ENCODE measurements at places on chromosomes 3 and 15.

DNA sequence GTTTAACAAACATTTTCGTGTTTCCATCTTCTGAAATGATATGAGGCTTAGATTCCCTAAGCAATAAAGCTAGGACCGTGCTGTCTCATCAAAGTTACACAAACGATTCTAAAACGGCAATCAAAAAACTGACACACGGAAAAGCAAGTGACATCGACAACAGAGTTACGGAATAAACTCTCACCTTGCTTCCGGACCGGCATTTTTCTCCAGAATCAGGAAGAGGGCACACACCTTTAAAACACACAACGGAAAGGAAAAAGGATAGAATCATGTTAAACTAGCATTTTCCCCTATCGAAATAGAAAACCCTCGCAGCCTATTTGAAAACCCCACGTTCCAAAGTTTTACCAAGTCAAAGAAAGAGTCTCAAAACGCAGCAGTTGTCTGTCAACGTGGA, 1.4 kb downstream of the DLG1 start:
- no peak for DNase-seq

- DNase-seq = no peak
Observed at GRCh38 chr3:106447723-106448301, 579.0 kb upstream of the CBLB start.

DNA sequence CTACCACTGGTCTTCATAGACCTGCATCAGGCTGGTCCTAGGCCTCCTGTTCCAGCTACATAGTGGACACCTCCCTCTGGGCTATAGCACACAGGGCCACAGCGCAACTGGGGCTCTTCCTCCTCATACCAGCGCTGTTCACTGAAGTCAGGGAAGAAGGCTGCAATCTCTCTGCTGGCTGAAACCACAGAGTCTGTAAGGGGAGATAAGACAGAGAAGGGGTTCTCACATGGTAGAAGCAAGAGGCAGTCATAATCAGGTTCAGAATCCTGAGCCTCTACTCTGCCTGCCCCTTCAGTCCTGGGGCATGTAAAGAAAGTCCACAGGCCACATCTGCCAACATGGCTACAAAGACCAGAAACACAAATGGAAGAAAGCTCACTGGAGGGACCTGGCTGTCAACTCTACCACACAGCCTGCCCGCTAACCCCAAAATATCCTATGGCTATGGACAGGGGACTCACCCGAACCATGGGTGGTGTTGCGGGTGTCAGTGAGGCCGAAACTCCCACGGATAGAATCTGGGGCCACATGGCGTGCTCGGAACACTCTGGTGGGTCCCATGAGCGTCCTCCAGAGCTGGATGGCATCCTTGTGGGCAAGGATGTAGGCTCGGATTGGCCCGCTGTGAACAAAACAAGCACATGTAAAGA, 38.7 kb downstream of the SPINK8 start:
- no peak for DNase-seq

DNA sequence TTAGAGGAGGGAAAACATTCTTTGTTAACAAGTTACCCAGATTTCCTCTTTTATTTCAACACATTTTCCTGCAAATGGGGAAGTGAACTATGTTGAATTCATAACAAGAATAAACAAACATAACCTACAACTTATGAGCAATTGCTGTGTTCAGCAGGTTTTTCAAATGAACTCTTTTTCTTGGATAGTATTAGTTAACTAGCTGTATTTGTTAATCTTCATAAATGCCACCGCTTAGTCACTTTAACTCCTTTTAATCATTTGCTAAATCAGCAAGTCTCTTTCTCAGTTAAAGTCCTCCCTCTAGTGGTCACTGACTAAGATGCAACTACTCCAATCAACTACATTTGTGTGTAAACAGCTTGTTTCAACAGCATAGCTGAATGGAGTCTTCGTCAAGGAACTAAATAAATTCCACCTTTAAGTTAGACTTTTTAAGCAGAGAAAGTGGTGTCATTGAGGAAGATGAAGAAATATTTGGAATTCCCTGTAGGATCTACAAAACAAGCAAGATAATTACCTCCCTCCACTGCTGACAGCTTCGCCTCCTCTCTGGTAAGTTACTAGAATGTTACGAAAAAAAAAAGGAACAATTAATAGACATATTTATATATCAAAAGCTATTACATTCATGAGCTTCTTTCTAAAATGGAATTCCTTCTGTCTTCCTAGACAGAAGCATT, 1122.0 kb downstream of the ROBO1 start:
- DNase-seq = no peak

- DNase-seq = no peak
Observed at GRCh38 chr15:58419803-58420524, 11.8 kb upstream of the LIPC start.

Measured in T-helper 17 cell (primary cell).